ENCODE measurements at places on chromosomes 6 and 20.

DNA sequence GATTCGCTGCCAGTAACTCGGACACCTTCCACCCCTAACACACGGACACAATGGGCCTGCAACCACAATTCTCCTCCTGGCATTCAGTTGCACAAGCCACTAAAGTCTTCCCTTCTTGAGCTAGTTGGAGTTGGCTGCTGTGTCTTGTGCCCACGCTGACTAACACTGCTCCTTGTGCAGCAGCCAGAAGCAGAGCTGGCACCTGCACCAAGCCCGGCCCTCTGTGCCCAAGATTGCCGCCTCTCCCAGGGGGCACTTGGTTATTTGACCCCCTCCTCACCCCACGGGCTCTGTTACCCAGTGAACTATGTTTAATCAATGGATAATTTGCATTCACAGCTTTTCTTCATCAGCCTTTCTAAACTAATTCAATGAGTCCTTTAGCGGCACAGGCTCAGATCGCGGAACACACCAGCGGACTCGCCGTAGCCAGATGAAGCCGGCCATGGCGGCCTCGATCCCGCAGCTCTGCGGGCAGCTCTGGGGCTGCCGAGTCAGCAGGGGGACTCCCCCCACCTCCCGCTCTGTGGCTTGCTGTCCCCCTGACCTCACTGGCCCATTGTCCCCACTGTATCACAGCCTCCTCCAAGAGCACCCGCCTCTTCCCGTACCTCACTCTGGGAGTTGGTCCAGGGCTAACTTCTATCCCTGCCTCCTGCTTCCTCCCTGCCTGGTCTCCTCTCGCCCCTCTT lies 94.8 kb upstream of the AFDN start:
- DNase-seq: no peak

DNA sequence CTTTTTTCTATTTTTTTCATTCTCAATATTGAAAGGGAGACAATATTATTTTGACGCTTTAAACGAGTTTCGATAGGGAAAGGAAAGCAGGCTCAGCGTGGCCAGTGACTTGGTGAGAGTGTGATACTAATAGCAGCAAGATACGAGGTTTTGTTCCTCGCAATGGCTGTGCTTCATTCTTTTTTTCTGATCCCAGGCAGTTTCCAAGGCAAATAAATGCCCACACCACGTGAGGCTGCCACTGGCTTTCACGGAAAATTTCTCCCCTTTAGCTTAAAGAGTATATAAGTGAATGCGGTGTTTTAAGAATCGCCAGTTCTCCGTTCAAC lies 196.4 kb upstream of the ZNF184 start:
- no peak for DNase-seq

GRCh38 chr6:114096561-114097172 lies 125.7 kb upstream of the HDAC2 start:
- no peak for DNase-seq

DNA sequence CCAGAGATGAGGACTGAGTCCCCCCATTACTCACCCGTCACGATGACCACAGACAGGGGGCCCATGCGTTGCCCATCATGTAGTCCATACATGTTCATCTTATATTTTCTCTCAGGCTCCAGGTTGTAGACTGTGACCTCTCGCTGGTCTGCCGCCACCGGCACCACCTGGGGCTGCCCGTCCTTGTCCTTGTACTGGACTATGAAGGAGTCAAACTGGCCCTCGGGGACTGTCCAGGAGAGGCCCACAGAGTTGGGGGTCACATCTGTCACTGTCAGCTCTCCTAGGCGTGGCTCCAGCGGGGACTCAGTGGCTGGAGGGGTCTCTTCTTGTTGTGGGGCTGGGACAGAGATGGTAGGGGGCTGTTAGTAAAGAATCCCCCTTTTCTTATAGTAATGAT lies 35.4 kb downstream of the CYP21A2 start:
- no peak for DNase-seq

GRCh38 chr6:84731401-84731800 lies 33.0 kb downstream of the TBX18 start:
- no peak for DNase-seq

GRCh38 chr20:39829661-39830060 lies 859.4 kb downstream of the MAFB start:
- DNase-seq: no peak

GRCh38 chr6:170137176-170137891 lies 153.5 kb downstream of the DLL1 start:
- DNase-seq: no peak

All from iPS DF 6.9 (cell line).